ENCODE measurements at places on chromosomes 4 and X. TPM values are rescaled to one million over a fixed set of nuclear protein-coding genes. Genes with fewer than 3 reads are reported as not detected.

GRCh38 chr4:81260443-81261101 is 45.5 kb upstream of the PRKG2 start:
- DNase-seq = no peak
- no peaks in the 10 kb centered on the region for H3K27me3 ChIP-seq
- H3K4me1 ChIP-seq = no peaks in the 10 kb centered on the region
- H3K27ac ChIP-seq = no peak overlapping the region
- no peak overlapping the region for H3K4me3 ChIP-seq

- H3K4me1 ChIP-seq = no peaks in the 10 kb centered on the region
- no peak overlapping the region for H3K27ac ChIP-seq
- H3K36me3 ChIP-seq = no peaks in the 10 kb centered on the region
- no peaks in the 10 kb centered on the region for H3K27me3 ChIP-seq
- H3K4me3 ChIP-seq = no peak overlapping the region
These were observed 108.3 kb downstream of the APBB2 start for GRCh38 chr4:41106081-41106480.

The CHRNA9 gene
- total RNA-seq = not detected

DNA sequence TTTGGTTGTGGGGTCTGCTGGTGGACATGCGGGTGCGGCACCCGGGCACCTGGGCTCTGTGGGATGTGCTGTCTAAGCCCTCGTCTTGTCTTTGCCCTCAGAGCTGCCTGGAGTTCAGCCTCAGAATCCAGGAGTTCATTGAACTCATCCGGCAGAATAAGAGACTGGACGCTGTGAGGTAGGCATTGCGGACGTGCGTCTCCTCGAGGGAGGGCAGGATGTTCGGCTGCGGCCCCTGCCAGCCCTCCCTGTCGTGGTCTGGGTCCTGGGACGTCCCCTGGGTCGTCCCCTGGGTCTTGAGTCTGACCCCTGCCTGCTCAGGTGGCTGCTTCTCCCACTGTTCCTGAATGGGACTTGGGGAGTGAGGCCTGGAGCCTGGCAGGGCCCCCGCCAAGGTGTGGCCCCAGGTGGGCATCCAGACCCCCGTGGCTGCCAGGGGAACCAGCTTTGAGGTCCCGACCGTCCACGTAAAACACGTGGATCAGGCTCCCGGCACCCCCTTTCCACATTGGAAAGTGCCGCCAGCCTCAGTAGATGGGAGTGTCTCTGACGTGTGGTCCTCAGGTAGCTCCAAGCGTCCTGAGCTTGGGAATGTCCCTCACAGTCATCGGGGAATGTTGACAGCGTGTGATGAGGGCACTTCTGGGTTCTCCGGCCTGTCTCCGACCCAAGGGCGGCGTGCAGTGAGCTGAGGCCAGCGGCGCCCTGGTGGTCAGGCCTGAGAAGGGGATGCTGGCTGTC is 19.3 kb upstream of the UVSSA start:
- H3K27ac ChIP-seq = no peak overlapping the region
- H3K4me3 ChIP-seq = no peak overlapping the region
- DNase-seq = peak; percentile 72
- H3K4me1 ChIP-seq = no peaks in the 10 kb centered on the region
- no peaks in the 10 kb centered on the region for H3K27me3 ChIP-seq

DNA sequence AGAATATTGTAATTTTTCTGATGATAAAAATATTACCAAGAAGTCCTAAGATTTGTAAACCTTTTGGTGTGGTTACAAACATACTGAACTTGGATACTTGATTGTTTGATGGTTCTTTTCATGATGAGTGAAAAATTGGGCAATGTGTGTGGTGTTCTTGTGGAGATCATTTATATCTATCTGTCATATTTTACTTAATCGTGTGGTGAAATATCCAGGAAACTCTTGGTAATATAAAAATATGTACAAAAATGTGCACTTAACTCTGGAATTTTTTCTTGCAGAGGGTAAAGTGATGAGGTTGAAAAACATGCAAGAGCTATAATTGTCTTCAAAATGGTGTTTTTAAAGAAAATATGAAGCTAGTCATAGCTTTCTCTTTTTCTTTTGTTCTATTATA is 2.8 kb downstream of the DCUN1D4 start:
- no peaks in the 10 kb centered on the region for H3K27me3 ChIP-seq
- H3K27ac ChIP-seq = no peak overlapping the region
- no peak for DNase-seq
- no peaks in the 10 kb centered on the region for H3K36me3 ChIP-seq

GRCh38 chrX:2848871-2849301 is 20.2 kb downstream of the GYG2 start:
- no peaks in the 10 kb centered on the region for H3K36me3 ChIP-seq
- no peak for DNase-seq
- no peaks in the 10 kb centered on the region for H3K27me3 ChIP-seq
- no peak overlapping the region for H3K4me3 ChIP-seq
- H3K27ac ChIP-seq = no peak overlapping the region

The CXCL5 gene
- total RNA-seq = 3.8 TPM

DNA sequence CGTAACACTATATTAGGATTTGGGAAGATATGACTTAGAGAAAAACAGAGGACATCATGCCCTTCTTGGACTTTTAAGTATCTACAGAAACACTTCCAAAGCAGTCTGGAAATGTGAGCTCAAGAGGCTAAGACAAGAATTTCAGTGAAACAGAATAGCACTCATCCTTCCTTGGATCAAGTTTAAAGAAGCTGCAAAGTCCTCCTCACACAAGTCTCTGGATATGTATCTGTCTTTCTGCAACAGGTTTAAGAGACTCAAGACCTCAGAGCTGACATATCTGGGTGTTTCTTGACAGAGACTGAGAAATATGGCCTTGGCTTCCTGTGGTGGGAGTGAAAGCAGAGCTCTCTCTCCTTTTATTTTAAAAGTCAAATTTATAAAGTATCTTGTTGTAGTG is 82.5 kb upstream of the GIMD1 start:
- H3K4me3 ChIP-seq = no peak overlapping the region
- no peaks in the 10 kb centered on the region for H3K27me3 ChIP-seq
- H3K27ac ChIP-seq = no peak overlapping the region
- no peaks in the 10 kb centered on the region for H3K36me3 ChIP-seq

The STOX2 gene
- 49.2 TPM for total RNA-seq

GRCh38 chr4:82948647-82949204 is 48.2 kb downstream of the THAP9 start:
- no peaks in the 10 kb centered on the region for H3K36me3 ChIP-seq
- no peaks in the 10 kb centered on the region for H3K4me1 ChIP-seq
- no peak overlapping the region for H3K27ac ChIP-seq
- DNase-seq = no peak
- H3K27me3 ChIP-seq = no peaks in the 10 kb centered on the region
- no peak overlapping the region for H3K4me3 ChIP-seq

The UGT2B15 gene
- not detected for total RNA-seq

DNA sequence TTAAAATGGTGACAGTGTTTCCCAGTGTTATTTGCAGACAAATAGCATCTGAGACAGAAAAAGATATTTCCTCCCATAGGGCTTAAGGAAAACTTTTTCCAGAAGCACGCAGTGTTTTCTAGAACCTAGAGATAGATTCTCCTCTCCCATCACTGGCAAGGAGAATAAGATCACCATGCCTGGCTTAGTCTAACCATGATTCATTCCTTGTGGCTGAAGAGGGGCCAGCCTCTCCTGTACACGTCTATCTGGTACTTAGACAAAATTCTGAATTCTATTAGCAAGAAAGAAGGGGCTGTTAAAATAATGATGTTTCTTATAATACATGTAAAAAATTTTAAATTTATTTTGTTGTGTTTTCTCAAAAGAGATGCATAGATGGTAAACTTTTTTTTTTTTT is 296.1 kb upstream of the LDB2 start:
- no peak overlapping the region for H3K4me3 ChIP-seq
- no peaks in the 10 kb centered on the region for H3K36me3 ChIP-seq
- DNase-seq = no peak
- peaks cover 3% of the 10 kb centered on the region for H3K4me1 ChIP-seq
- no peak overlapping the region for H3K27ac ChIP-seq
- no peaks in the 10 kb centered on the region for H3K27me3 ChIP-seq

GRCh38 chr4:5717449-5718158 is 6.6 kb downstream of the EVC start:
- H3K27me3 ChIP-seq = no peaks in the 10 kb centered on the region
- no peaks in the 10 kb centered on the region for H3K4me1 ChIP-seq
- H3K4me3 ChIP-seq = no peak overlapping the region
- H3K36me3 ChIP-seq = no peaks in the 10 kb centered on the region

- no peaks in the 10 kb centered on the region for H3K36me3 ChIP-seq
- no peak overlapping the region for H3K4me3 ChIP-seq
These were observed 224.1 kb downstream of the SLITRK2 start for GRCh38 chrX:146041741-146042140.

The SLC49A3 gene
- 12.2 TPM for total RNA-seq

GRCh38 chrX:149531599-149531998 is 9.2 kb upstream of the EOLA1 start:
- no peaks in the 10 kb centered on the region for H3K27me3 ChIP-seq
- H3K36me3 ChIP-seq = peaks cover 4% of the 10 kb centered on the region
- no peak overlapping the region for H3K4me3 ChIP-seq
- no peak for DNase-seq

- no peaks in the 10 kb centered on the region for H3K36me3 ChIP-seq
- no peak for DNase-seq
These were observed 223.1 kb upstream of the DMD start for GRCh38 chrX:33434256-33435092.

The RHOH gene
- 10.0 TPM for total RNA-seq

GRCh38 chr4:110415478-110415877 is 60.5 kb upstream of the ENPEP start:
- H3K27me3 ChIP-seq = no peaks in the 10 kb centered on the region
- no peaks in the 10 kb centered on the region for H3K4me1 ChIP-seq
- no peak overlapping the region for H3K27ac ChIP-seq
- no peak overlapping the region for H3K4me3 ChIP-seq
- H3K36me3 ChIP-seq = no peaks in the 10 kb centered on the region

DNA sequence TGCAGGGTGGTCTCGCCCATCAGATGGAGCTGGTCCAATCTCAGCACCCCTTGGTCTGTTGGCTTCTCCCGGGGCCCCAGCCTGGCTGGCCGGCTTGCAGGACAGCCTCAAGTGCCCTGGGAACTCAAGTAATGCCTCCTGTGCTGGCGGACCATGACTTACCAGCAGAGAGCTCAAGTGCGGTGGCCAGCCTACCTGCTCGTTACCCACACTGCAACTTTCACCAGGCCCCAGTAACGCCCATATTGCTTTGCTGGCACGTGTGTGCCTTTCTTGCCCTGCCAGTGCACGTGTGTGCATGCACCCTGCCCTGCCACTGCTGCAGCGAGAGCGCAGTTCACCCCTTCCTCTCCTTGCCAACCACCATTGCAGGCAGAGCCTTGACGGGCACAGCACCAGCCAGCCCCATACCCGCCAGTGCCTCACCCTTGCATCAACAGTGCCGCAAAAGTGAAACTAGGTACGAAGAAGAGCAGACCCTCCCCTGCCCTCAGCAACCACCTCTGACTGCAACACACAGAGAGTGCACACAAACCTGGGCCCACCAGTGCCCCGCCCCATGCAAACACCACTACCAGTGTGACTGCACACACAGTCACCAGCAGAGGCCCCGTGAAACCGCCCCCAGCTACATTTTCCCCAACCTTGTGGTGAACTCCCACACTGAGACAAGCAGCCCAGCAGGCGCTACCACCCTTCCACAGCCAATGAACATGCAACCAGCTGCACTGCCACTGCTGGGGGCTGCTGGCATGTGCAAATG is 88.9 kb upstream of the POU3F4 start:
- no peak overlapping the region for H3K4me3 ChIP-seq
- H3K36me3 ChIP-seq = no peaks in the 10 kb centered on the region
- peak; percentile 27 for DNase-seq
- no peaks in the 10 kb centered on the region for H3K4me1 ChIP-seq
- no peak overlapping the region for H3K27ac ChIP-seq

The SMIM9 gene
- total RNA-seq = not detected

GRCh38 chr4:52091801-52092200 is 40.7 kb downstream of the SPATA18 start:
- no peak overlapping the region for H3K27ac ChIP-seq
- H3K4me1 ChIP-seq = no peaks in the 10 kb centered on the region
- no peak overlapping the region for H3K4me3 ChIP-seq
- H3K27me3 ChIP-seq = no peaks in the 10 kb centered on the region
- H3K36me3 ChIP-seq = no peaks in the 10 kb centered on the region
